NCI-H1048 (cell line): ENCODE measurements at places on chromosomes 3 and 15.

DNA sequence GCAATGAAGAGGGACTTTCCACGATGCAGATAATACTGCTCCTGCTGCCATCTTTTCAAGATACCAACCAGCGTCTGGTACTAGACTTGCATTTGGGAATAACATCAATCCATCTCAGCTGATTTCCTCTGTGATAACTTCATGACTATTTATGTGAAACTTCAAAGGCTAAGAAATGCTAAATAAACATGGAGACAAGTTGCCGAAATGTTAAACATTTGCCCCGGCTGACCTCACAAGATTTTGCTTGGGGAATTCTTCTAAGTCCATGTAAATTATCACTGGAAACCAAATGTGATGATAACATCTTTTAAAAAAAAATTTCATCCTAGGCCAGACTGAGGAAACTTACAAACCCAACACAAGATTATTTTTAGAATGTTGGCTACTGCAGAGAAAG, 185.8 kb upstream of the PRICKLE2 start:
- DNase-seq = no peak

- no peak for DNase-seq
Measured at GRCh38 chr3:56282341-56282740, 185.9 kb downstream of the ERC2 start.

DNA sequence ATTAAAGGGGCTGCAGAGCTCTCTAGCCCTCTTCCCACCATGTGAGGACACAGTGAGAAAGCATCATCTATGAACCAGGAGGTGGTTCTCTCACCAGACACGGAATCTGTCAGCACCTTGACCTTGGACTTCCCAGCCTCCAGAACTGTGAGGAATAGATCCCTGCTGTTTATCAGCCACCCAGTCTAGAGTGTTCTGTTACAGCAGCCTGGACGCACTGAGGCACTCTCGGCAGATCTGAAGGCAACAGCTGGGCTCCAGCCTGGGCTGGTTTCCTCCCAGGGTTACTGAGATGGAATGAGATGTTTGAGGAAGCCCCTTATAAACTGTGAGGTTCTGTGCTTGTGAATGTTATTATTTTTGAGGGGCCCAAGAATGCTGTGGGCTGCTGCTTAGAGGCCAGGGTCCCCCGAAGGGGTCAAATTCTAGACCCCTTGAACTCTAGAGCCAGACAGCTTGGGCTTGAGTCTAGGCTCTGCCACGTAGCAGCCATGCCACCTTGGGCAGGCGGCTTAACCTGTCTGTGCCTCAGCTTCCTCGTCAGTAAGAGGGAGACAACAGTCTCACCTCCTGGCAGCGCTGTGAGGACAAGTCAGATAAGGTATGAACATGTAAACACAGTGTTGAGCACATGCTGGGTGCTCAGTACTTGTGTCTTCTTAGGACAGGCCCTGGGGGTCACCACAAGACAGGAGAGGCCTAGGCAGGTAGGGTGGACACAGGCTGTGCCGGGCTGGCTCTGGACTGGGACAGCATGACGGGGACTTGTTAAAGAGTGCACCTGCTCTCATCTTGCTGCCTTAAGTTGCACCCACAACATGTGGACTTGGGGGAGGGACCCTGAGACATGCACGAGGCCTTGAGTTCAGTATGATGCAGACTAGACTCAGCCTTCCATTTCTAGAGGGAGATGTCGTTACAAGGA, 49.2 kb downstream of the MGLL start:
- no peak for DNase-seq

DNA sequence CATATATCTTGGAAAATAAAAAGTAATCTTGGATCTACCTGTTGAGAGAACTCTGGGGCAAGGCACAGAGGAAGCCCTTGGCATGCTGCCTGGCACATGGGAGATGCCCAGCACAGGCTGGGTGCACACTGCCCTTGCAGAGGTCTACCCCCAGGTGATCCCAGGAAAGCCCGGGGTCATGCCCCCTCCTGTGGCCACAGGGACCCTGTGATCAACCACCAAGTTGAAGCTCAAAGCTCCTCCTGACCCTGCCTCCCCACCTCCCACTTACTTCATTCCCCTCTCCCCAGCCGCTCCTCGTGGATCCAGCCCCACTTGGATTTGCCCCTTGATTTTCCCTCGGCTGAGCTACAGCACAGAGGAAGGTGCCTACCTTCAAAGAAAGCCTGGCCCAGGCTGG, 62.7 kb upstream of the LARS2 start:
- DNase-seq = no peak

DNA sequence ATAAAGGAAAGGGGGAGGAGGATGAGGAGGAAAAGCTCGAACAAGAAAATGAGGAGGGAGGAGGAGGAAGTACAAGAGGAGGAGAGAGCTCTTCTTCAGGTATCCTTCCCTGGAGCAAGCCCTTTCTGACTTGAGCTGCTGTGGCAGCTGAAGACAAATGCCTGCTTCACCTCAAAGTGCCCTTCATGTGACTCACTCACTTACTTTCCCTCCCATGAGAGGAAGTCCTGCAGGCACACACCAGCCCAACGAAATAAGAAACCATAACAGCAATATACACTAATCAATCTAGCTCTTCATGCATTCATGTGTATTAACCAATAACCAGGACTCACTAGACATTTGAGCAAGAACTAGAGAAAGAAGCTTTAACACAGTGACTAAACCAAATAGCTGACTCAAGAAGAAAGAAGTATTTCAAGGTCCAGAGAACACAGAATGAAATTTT, 251.9 kb downstream of the IGSF11 start:
- DNase-seq = no peak

- no peak for DNase-seq
Measured at GRCh38 chr3:179149406-179149867, 1.3 kb downstream of the PIK3CA start.

DNA sequence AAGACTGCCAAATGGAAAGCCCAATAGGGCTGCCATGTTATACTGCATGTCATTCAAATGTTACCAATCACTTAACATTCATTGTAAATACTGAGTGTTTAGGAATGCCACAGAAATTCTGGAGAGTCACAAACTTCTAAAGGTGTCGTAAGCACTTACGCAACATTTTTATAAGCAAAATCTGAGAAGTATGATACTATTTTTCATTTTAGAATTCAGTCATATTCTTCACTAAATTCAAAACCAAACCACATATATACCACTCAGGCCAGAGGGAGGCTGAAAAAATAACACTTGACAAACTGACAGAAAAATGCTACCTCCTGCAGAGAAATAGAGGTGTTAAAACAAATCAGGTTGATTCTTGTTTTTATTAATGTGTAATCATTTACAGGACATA, 89.8 kb downstream of the THBS1 start:
- no peak for DNase-seq

- DNase-seq = no peak
Measured at GRCh38 chr3:12662593-12663400, 1.1 kb downstream of the RAF1 start.
